ENCODE measurements at places on chromosomes 13 and 19.

- DNase-seq: no peak
These were observed 389.3 kb downstream of the FGF14 start for GRCh38 chr13:102012299-102013293.

- no peak for DNase-seq
These were observed 479.1 kb upstream of the MIR17HG start for GRCh38 chr13:90868321-90868920.

DNA sequence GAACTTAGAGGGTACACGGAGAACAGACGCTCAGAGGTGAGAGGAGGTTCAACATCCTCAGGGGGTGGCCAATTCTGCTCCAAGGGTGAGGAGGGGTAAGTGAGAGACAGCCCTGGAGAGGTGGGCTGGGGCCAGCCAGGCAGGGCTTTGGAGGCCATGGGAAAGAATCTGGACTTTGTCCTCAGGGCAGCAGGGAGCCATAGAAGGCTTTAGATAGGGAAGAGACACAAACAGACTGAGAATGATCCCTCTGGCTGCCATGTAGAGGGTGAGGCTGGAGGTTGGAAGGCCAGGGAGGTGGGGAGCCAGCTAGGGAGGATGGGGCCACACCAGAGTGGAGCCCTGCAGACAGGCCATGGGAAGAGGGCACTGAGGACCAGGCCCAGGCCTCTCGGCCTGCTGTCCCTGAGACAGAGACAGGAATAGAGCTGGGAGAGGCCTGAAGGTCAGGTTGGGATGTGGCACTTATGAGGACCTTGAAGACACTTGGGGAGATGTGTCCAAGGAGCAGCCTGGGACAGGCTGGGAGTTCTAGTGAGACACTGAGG, 29.2 kb upstream of the CCNP start:
- no peak for DNase-seq

- no peak for DNase-seq
These were observed 329.0 kb downstream of the OLFM4 start for GRCh38 chr13:53357582-53357981.

DNA sequence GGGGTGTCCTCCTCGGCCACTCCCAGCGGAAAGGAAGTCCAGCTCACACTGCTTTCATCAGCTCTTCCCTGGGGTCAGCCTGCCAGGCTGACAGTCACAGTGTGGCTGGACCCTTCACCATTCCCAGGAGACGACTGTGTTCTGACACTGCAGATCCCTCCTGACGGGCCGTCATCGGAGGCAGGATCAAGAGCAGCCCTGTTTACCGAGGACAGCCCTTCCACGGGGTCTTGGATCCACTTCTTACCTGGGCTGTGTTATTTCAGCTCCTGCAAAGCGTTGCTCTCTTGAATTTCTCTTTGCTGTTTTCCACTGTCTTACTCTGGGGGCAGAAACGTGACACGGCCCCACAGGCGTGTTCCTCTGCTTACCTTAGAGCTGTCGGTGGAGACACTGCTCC, 149.9 kb upstream of the SOX1 start:
- DNase-seq: no peak

DNA sequence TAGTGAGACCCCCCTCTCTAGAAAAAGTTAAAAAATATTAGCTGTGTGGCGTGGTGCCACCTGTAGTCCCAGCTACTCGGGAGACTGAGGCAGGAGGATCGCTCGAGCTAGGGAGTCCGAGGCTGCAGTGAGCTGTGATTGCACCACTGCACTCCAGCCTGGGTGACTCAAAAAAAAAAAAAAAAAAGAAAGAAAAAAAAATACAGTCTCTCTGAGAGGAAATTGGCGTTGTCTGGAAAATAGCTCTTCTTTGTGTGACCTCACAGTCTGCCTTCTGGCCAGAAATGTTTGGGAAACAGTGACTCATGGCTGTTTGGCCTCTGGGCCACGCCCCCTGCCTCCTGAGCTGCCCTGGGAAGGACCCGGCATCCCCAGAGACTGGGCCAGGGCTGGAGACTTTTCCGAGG, 10.7 kb downstream of the MARCHF2 start:
- no peak for DNase-seq

DNA sequence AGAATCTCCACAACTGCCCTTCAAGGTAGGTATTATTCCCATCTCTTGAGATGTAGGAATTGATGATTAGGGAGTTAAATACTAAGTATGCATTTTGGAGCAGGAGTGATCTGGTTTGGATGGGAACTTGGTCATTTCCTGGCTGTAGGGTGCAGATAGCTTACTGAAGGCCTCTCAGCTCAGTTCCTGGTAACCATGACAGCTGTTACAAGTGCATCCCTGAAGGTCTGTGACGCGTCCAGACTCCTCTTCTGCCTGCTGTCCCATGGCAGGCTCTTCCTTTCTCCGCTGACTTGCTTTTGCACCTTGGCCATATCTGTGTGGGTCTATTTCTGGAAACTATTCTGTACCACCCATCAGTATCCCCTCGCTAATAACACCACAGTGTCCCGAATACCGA, 387.8 kb downstream of the ZNF536 start:
- no peak for DNase-seq

DNA sequence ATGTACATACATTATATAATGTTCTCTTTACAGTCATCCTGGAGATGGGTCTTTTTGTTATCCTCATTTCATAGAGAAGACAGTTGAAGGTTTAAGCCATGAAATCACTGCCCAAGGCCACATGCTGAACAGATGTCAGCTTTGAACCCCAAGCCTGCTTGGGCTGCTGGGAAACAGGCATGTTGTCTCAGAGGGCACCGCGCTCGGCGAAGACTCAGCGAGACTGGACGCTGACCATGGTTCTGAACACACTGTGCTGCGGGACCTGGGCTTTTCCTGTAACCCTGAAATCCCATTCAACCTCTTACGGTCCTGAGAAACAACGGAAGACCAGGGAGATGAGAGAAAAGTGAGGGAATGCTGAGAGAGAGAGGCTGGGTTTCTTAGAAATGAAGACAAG, 27.3 kb downstream of the LRFN3 start:
- DNase-seq: no peak

GRCh38 chr13:24292481-24292880, 16.9 kb upstream of the C1QTNF9 start:
- no peak for DNase-seq

DNA sequence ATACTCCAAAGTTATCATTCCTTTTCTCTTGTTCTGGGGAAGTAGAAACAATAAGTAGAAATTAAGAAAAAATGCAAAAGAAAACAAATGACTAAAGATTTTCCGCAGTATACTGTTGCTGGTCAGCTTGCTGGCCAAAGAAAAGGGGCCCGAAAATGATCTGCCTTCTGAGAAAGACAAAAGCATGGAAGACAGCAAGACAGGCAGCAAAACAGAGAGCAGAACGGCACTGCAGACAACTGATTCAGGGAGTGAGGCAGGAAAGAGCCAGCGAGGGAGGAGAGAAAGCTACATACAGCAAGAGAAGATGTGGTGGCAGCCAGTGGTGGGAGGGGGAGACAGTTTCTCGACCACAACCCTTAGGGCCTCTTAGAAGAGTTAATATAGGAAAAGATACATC, 5.3 kb upstream of the DOCK9 start:
- no peak for DNase-seq

GRCh38 chr19:54073829-54074228, 7.3 kb downstream of the TARM1 start:
- DNase-seq: no peak
